ENCODE measurements at places on chromosomes 3 and 15. TPM values are rescaled to one million over a fixed set of nuclear protein-coding genes. Genes with fewer than 3 reads are reported as not detected.

- DNase-seq = no peak
These were observed 6.2 kb downstream of the RPSA start for GRCh38 chr3:39412668-39413260.

- no peak for DNase-seq
These were observed 86.9 kb upstream of the COL8A1 start for GRCh38 chr3:99551520-99551919.

DNA sequence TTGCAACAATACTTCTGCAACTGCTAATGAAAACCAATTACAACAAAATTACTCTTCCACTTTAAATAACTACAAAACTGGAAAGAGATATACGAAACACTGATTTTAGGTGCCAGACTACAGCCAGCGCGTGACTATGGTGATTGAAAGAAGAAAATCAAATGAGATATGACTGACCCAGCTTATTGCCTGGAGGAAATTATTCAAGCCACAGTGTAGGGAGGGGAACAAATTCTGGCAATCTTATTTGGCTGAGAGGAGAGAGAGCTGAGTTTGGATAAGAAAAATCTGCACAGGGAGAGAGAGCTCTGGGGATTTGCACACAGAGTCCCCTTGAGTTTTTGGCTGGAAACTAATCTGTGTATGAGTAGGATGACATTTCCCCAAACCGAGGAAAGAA lies 470.3 kb upstream of the FRG2C start:
- DNase-seq = no peak

Gene DISP2
- total RNA-seq = 0.54 TPM

- DNase-seq = no peak
These were observed 69.7 kb downstream of the RPLP1 start for GRCh38 chr15:69522361-69522760.

DNA sequence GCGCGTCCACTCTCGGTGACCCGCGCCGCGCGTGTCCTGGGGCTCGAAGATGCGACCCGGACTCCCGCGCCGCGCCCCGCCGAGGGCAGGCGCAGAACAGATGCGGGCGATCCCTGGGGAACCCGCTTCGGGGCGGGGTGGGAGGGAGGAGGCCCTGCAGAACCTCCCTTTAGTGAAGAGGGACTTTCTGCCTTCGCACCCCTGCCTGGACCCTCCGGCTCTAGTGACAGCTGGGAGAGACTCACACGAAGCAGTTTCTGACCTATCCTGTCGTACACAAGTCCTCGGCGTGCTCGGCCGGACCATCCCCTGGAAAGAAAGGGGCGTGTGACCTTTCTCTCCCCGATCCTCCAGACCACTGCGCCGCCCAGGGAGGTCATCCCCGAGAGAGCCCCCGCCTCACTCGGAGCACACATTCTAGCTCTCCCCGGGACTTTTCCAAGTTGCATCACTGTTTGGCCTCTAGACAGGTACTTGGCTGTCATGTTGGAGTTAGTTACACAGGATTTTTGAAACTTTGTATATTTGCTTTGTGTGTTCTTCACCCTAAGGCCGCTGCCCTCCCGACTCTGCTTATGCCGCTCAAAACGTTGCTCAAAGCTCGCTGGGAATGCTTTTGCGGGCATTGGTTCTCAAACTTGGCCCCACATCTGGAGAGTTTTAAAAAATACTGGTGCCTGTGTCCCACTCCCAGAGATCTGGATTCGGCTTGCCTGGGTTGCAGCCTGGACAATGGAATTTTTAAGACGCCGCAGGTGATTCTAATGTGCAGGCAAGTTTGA lies 582 bp downstream of the CGNL1 start:
- DNase-seq = no peak

DNA sequence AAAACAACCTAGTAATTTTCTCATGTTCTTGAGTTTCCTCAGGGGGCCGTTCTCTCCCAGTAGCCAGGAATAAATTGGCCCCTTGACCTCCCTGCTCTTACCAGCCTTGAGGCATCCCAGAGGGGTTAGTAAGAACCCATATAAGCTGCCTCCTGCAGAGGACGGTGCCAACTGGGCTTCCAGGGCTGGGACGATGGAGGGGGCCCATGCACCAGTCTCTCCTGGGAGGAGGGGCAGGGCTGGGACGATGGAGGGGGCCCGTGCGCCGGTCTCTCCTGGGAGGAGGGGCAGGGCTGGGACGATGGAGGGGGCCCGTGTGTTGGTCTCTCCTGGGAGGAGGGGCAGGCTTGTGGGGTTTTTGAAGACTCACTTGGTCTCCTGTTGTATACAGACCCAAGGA lies 22.0 kb downstream of the LINGO1 start:
- no peak for DNase-seq

Gene PCNP
- 78.9 TPM for total RNA-seq

Gene MEIS2
- total RNA-seq = 57.2 TPM

Gene DAZL
- not detected for total RNA-seq

Gene MON1A
- 23.4 TPM for total RNA-seq

Gene TMEM202
- not detected for total RNA-seq

- DNase-seq = no peak
These were observed 46.3 kb upstream of the FLNB start for GRCh38 chr3:57961828-57962447.

DNA sequence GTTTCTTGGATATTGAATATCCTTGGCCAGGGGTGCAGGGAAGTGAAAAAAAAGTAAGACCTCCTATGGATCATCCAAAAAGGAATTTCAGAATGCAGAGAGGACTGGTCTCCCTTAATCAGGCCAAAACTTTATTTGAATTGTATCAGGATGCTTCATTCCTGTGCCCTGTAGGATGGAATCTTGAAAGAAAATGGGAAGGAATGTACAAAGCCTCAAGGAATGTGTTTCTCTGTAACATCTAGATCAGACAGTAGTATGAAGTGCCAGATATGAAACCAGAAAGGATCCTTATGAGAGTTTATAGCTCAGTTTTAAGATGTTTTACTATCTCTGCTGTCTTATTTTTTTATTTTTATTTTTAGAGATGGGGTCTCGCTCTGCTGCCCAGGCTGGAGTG lies 6.5 kb upstream of the GSK3B start:
- no peak for DNase-seq

DNA sequence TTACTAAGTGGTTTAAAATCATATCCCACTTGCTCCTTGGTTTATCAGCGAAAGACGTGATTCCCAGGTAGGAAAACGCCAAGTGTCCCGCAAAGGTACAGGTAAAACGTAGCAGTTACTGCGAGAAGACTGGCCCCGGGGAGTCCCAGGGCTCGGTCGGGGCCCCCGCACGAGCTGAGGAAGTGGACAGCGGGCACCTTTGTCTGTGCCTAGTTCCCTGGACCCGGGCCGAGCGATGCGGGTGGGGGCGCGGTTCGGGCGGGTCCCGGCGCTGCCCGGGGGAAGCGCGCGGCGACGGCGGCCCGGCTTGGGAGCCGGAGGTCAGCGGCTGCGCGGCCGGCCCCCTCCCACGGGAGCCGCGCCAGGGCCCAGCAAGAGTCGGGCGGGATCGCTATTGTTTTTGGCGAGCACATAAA lies 864 bp upstream of the NEO1 start:
- DNase-seq = no peak

Gene GUCA1C
- not detected for total RNA-seq

- no peak for DNase-seq
These were observed 184.1 kb downstream of the ZIC4 start for GRCh38 chr3:147222291-147222690.

GRCh38 chr3:46864061-46864881 lies 1.0 kb upstream of the MYL3 start:
- no peak for DNase-seq

DNA sequence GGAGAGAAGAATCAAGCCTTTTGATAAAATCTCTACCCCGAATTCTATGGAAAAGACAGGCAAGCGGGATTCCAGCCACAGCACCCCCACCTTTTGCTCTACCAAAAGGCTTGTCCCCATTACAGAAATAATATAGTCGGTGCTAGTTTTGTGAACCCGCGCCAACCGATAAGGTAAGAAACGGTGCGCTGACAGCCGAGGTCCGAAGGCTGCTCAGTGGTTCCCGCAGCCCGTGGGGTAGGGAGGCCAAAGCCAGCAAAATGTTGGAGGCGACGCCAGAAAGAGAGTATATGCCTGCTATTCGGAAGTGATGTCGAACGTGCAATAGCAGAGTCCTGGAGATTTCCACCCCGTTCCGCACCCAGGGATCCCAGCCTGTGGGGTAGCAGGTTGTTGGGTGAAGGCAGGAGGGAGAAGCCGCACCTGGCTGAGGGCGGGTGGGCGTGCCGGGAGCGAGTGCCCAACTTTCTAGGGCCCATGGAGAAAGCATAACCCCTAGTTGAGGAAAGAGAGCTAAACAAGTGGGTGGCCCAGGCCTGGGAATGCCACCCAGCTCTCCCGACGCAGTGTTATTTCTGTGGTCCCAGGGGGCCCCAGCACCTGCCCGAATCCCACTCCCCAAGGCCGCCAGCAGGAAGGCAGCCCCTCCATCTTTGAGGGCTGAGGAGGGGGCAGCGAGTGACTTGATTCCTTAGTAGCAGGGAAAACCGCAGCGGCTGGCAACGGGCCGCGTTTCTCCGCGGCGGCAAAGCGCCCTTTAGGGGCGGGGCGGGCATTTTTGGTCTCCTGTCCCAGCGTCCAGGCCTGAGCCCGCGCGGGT lies 7.9 kb upstream of the SOX2 start:
- no peak for DNase-seq

Gene CPLX3
- not detected for total RNA-seq

Gene MASP1
- 1.9 TPM for total RNA-seq

DNA sequence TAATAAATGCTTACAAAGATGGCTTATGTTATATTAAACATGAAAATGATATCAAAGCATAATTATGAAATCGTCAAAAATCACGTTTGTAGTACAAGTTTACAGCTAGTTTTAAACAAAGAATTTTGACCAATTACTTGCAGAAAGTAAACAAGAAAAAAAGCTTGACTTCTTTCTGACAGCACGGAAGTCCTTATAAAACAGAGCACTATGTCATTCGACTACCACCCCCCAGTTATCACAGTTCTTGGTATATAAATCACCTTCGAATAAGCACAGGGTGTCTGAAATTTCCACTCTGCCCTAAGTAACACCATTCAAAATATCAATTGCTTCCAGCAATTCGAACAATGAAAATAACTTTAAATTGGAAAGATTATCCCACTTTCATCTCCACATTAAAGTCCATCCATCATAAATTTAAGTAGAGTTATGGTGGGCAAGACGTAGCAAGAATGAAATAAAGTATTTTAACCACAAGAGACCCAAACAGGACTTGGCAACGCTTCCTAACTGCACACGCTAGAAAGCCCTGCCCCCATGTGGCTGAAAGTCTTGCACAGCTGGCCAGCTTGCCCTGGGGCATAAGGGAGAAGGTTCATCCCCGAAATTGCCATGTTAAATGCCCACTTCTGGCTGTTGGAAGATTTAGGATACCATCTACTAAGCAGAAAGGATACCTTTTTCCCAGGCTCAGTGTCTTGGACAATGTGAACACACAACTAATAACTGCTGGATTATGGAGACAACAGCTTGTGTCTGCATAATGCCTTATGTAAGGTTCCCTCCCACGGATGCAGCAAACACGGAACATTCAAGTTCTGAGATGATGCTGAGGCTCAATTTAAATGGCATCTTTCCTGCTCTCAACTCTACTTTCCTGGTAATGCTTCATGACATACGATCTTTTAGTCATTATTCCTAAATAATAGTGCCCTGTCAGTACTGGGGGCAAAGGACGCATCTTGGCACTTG lies 116.4 kb upstream of the TJP1 start:
- no peak for DNase-seq

Gene ARHGEF26
- total RNA-seq = 96.4 TPM

GRCh38 chr3:56833022-56833421 lies 31.3 kb upstream of the ARHGEF3 start:
- DNase-seq = no peak

GRCh38 chr3:150006794-150007193 lies 36.1 kb upstream of the PFN2 start:
- DNase-seq = no peak

DNA sequence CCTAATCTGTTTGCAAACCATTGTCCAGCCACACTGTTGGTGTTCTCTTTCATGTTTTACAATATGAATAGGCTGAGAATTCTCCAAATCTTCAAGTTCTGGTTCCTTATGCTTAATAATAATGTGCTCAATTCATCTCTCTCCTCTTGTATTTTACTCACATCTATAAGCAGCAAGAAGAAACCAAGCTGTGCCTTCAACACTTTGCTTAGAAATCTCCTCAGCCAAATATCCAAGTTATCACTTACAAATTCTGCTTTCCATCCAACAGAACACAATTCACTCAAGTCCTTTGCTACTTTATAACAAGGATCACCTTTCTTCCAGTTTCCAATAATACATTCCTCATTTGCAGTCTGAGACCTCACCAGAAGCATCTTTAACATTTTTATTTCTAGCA lies 117.5 kb downstream of the LRRC28 start:
- DNase-seq = no peak

Gene ECE2
- not detected for total RNA-seq

Gene SLC38A3
- total RNA-seq = not detected

GRCh38 chr3:116135457-116136085 lies 309.7 kb downstream of the LSAMP start:
- no peak for DNase-seq

DNA sequence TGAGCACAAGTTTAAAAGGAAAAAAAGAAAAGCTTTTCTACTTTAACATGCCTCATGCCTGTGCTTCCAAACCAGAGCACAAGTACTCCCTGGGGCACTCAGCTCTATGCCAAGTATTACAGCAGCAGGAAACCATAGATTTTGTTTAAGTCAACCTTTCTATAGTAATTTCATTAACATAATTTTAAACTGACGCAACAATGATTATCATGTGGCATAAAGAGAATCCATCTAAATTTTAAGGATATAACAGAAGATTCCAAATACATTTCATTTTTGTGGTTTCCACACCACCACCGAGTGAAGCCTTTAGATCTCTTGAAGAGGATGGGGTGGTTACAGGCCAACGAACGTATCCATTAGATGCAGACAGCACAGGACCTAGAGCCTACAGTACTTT lies 112.1 kb downstream of the TNIK start:
- no peak for DNase-seq

DNA sequence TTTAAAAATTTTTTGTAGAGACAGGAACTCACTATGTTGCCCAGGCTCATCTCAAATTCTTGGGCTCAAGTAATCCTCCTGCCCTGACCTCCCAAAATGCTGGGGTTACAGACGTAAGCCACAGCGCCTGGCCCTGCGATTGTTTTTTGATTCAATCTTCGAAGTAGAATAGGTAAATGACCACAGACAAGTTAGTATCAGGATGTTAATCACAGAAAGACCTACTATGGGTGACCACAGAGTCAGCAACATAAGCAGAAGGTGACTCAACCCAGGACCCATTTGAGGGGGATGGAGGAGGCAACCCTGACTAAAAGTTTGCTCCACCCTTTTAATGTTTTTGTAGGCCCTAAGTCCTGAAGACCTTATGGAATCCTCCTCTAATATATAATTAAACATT lies 10.0 kb upstream of the USP3 start:
- DNase-seq = no peak

DNA sequence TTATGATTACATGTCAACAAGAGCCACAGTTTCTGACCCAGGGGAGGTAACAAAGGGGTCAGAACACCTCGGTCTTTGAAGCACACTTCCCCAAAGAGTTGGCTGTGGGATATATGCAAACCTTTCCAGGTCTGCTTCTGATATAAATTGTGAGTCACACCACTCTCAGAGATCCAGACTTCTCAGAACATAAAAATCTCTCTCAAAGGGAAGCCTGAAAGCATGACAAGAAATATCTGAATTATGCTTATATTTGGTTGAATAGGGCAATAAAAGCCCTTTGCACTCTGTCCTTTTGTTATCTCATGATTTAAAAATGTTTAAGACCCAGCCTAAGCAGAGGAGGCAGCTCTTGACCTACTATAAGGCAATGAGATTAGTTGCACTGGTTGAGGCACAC lies 56.8 kb downstream of the MYH15 start:
- no peak for DNase-seq
